Effector CD4-positive, alpha-beta T cell (primary cell): ENCODE measurements at places on chromosomes 5 and 9.

DNA sequence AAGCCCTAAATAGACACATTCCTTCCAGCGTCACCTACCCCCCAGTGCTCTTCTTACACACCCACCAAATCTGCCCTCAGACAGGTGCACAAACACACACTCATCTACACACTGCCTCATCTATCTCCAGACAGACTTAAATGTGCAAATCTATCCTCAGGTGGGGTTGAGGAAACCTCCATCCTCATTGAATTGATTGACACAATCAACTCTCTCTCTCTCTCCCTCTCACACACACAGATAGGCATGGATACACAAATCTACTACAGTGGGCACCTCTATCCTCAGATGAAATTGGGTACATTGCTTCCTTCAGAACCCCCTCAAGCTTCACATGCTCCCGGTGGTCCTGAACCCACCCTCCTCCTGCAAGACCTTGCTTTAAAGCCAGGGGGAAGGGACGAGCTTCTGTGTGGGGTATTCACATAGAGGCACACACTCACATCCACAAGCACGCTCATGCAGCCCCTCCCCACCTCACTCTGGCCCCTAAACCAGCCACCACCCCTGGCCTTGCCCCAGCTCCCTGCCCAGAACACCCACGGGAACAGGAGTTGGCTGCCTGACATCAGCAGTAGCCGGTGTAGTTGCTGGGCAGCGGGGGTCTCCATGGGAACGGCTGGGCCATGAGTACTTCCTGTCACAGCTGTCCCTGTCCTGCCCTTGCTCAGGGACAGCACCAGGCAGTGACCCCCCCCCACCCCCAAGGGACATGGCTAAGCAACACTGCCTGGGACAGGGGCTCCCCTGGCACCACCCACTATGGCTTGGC lies 22.8 kb downstream of the PCDH1 start:
- DNase-seq, result no peak

DNA sequence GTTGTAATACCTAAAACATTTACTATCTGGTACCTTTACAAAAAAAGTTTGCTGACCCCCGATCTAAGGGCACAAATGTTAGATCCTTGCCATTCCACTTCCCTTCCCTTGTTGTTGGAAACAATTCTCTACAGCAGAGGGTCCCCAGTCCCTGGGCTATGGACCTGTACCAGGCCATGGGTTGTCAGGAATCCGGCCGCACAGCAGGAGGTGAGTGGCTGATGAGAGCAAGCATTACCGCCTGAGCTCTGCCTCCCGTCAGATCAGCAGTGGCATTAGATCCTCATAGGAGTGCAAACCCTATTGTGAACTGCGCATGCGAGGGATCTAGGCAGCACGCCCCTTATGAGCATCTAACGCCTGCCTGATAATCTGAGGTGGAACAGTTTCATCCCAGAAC lies 248.5 kb downstream of the AP3B1 start:
- DNase-seq, result no peak

GRCh38 chr5:176742246-176743105 lies 67.9 kb upstream of the UNC5A start:
- DNase-seq, result no peak

DNA sequence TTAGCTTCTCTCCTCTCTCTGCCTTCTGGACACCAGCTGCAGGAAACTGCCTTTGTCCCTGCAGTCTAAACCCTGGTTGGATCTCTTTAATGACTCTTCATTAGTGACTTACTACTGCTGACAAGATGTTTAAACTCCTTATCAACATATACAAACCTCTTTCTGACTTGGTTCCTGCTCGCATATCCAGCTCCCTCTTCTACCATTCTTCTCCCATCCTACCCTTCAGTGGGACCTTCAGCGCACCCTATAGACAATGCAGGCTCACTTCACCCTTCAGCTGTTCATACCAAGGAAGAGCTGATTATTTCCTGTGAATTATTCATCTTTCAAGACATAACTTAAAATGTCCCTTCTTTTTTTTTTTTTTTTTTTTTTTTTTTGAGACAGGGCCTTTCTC lies 436.5 kb downstream of the KIAA0825 start:
- DNase-seq, result no peak

GRCh38 chr5:93300309-93300923 lies 280.6 kb downstream of the NR2F1-AS1 start:
- DNase-seq, result no peak

- no peak for DNase-seq
Measured at GRCh38 chr5:6251565-6252102, 126.7 kb downstream of the MED10 start.
